Fibroblast of lung (primary cell): ENCODE measurements at places on chromosomes 16 and 17. TPM values are rescaled to one million over a fixed set of nuclear protein-coding genes. Genes with fewer than 3 reads are reported as not detected.
A peak's percentile ranks its signal among the peaks of the same experiment; 100 is the strongest.

Gene CHD9NB
- 0.34 and 0.81 TPM in 2 replicates for polyA plus RNA-seq

Gene SOX8
- polyA plus RNA-seq = 0.03 TPM in 1 of 2 replicates, not detected in the other

Gene ZNF624
- polyA plus RNA-seq = 1.5 and 3.0 TPM in 2 replicates

- DNase-seq = no peak
Measured at GRCh38 chr17:59067756-59068155, 38.9 kb downstream of the TRIM37 start.

- DNase-seq = peak; percentile 65
Measured at GRCh38 chr16:66878067-66878466, 2.2 kb upstream of the PDP2 start.
